Retina (tissue), 1 donor: ENCODE measurements at places on chromosomes 2 and 18.

DNA sequence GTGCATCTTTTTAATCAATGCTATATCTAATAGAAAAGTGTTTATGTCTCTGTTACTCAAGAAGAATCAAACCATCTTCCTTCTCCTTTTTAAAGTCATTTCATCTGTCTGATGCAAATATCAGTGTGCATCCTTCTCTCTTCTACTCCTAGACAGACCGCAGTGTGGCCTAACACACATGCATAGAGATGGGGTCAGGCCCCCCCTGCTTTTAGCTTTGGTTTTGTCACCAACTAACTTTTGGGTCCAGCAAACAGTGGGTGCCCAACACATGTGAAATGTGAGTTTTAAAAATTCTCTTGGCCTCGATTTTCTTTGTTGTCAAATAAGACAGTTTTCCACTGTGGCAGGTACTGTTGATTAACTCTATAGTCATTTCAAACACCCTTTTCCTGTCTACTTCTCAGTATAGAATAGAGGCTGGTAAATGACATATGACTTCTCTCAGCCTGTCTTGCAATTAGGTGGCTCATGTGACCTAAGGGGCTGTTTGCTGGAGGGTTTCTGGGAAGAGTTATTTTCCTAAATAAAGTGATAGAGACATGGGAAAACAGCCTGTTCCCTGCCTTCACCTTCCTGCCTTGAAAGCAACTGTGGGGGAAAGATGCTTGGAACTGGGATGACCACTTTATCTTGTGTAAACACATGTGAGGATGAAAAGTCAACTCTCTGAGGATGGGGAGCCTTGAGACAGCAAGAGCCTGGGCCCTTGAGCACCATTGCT is 65.7 kb upstream of the DARS1 start:
- DNase-seq: no peak

DNA sequence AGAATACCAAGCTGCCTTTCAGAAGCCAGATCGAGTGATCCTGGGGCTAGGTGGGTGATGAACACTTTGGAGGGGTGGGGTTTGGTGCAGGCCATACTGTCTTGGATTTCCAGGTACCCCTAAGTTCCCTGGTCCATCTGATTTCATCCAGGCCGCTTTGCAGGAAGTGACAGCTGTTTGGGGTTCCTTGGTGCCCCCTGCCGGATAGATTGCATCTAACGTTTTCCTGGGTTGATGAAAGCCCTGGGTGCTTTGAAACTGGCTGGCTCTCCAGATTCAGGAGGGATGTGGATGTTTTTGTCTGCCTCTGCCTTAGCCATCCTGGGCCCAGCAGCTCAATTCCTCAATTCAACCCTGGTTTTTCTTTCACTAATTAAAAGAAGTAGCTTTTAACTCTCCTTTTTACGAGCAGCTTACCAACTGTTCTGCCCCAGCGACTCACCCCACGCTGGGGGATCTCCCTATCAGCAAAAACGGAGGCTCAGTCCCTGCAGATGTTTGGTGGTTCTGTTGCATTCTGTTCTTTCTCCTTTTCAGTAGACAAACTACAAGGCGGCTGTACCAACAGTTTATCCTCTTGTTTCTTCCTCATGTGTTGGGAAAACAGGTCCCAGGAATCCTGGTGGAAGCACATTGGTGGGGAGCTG is 37.1 kb downstream of the ARHGEF4 start:
- peak; percentile 83 for DNase-seq

DNA sequence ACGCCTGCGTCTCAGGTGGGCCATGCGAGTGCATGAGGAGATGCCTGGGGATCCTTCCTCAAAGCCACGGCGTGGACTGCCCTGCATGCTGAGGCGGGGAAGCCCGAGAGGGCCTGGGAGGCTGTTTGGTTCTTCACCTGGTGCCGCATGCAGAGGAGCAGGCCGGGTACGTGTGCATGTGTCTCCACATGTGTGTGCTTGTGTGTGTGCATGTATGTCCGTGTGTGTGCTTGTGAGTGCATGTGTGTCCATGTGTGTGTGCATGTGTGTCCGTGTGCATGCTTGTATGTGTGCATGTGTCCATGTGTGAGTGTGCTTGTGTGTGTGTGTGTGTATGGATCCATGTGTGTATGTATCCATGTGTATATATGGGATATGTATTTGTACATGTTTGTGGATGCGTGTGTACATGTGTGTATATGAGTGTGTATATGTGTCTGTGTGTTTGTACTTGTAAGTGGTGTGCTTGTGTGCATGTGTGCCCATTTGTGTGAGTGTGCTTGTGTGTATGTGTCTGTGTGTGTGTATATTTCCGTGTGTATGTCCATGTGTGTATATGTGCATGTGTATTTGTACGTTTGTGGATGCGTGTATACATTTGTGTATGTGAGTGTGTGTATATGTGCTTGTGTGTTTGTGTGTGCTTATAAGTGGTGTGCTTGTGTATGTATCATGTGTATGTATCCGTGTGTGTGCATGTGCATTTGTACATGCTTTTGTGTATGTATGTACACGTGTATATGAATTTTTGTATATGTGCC is 79.0 kb downstream of the PTGR3 start:
- no peak for DNase-seq

- no peak for DNase-seq
Measured at GRCh38 chr18:42445359-42445758, 490.3 kb downstream of the PIK3C3 start.

DNA sequence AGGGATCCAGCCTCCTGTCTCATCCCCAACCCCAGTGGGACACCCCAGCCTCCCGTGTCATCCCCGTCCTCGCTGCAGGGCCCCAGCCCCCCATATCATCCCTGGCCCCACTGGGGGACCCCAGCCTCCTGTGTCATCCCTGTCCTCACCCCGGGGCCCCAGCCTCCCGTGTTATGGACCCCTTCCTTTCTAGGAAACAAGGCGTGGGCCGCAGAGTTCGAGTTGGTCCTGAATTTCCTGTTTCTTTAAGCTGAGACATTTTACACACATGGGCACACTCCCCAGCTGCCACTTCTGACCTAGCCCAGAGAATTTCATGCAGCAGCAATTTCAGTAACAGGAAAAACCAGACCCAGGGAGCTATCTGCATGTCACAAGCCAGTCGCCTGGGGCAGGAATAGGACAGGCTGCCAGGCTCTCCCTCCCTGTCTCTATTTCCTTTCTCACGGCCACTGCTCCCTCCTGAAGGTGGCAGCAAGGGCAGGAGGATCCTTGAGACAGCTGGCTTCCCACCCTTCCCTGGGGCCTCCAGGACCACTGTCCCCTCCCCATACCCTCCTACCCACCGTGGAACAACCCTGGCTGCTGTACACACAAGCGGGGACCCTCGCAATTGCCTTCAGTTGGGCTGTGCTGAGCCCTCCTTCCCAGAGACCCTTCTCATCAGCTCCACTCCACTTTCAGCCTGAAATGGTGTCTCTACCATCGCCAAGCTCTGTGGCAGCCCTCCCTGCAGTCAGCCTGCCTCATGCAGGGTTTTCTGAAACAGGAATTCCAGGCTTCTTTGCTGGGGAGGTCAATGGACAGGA is 141.9 kb upstream of the ID2 start:
- DNase-seq: peak; percentile 61

DNA sequence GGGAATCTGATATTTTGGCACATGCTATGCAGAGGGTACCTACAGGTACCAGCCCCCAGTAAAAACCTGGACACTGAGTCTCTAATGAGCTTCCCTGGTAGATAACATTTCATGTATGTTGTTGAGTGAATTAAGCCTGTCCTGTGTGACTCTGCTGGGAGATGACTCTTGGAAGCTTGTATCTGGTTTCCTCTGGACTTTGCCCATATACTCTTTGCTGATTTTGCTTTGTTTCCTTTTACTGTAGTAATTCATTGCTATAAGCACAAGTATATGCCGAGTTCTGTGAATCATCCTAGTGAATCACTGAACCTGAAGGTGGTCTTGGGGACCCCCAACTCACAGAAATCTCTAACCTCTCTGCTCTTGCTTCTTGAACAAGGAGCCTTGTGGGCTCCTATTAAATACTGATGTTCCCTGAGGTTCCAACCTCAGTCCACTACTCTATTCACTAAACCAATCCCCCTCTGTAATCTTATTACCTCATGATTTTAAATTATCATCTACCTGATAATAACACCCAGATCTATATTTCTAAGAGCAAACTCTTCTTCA is 94.3 kb upstream of the WDSUB1 start:
- no peak for DNase-seq

DNA sequence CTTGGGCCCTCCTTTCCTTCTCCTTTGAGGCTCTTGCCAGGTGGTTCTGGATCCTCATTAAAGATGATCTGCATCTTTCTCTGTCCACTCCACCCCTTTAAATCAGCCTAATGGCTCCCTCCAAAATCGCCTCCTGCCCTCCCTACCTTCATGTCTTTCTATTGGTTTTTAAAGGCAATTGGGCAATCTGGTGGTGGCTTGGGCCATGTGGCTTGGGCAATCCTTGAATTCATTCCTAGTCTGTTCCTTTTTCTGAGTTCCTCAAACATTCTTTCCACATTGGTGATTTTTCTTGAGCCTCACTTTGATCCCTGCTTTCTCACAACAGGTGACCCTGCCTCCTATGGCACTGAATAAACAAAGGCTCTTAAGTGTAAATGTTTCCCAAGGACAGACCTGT is 266.2 kb upstream of the REV1 start:
- DNase-seq: no peak

- no peak for DNase-seq
Measured at GRCh38 chr18:58438161-58438957, 190.5 kb downstream of the ALPK2 start.

DNA sequence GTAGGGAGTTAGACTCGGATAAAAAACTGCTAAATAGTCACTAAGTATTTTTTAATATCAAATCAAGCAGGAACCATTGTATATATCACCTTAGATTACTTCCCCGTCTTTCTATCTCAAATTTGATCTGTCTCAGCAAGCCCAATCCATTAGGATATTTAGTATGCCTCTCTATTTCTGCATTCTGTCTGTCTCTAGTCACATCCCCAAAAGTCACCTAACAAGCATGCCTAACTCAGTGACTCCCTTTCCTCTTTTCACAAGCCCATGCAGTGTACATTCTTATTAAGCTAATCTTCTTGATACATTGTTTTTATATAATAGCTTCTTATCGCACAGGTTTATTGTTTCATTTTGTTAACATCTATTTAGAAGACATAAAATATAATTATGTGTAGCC is 57.8 kb downstream of the PDE1A start:
- no peak for DNase-seq

- DNase-seq: no peak
Measured at GRCh38 chr18:41864216-41864615, 90.8 kb upstream of the PIK3C3 start.
